ENCODE measurements at places on chromosomes 1 and 21.
A peak's percentile ranks its signal among the peaks of the same experiment; 100 is the strongest.

DNA sequence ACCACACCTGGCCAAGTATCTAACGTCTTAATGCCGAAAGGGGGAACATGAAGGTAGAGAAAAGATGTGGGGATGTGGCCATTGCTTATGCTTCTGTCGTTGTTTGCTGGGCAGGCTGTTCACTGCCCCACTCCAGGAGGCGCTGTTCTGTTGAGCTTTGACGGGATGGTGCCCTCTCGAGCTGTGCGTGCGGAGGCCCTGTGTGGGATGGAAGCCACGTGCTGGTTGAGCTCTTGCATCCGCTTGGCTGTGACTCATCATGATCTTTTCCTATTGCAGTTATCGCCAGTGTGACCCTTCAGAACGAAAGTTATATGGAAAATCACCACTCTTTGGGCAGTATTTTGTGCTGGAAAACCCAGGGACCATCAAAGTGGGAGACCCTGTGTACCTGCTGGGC, 26.3 kb downstream of the MTARC1 start:
- DNase-seq = no peak

DNA sequence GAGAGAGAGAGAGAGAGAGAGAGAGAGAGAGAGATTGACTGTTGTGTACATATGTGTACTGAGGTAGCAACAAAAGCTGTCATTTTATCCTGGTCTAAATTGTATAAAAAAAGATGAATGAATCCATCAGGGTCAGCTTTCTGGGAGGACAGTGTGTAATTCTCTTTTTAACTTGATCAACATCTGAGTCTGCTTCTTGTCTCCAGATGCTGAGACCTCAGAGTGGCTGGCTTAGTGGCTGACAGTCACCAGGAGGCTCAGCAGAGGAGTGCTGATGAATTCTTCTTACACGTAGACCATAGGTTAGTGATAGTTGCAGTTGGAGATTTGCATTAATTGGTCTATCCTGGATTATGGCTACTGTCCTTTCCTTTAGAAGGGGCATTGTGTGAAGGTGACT, 28.5 kb upstream of the PLXNA2 start:
- DNase-seq = no peak

- DNase-seq = no peak
These were observed 22.6 kb upstream of the RAP1GAP start for GRCh38 chr1:21691739-21692138.

DNA sequence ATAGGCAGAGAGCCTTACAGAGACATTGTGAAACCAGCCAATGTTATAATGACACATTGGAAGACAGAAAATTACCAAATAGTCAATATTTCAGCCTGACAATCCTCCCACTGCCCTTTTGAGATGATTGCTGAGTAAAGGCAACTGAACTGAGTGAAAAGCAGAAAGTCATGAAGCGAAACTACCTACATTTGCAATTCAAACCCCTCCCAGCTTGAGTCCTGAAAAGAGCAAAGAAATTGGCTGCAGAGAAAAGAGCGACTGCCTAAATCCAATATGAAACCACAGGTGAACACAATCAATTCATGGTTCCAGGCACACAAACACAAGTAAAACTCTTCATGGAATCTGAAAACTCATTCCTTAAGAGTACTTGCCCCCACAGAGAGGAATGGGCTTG, 143.4 kb upstream of the CHRM3 start:
- no peak for DNase-seq

- DNase-seq = peak; percentile 54
These were observed 9.4 kb upstream of the TAL1 start for GRCh38 chr1:47241114-47242113.

- no peak for DNase-seq
These were observed 16.7 kb downstream of the COL8A2 start for GRCh38 chr1:36108314-36108713.

- DNase-seq = no peak
These were observed 27.5 kb upstream of the MYSM1 start for GRCh38 chr1:58727364-58727763.

DNA sequence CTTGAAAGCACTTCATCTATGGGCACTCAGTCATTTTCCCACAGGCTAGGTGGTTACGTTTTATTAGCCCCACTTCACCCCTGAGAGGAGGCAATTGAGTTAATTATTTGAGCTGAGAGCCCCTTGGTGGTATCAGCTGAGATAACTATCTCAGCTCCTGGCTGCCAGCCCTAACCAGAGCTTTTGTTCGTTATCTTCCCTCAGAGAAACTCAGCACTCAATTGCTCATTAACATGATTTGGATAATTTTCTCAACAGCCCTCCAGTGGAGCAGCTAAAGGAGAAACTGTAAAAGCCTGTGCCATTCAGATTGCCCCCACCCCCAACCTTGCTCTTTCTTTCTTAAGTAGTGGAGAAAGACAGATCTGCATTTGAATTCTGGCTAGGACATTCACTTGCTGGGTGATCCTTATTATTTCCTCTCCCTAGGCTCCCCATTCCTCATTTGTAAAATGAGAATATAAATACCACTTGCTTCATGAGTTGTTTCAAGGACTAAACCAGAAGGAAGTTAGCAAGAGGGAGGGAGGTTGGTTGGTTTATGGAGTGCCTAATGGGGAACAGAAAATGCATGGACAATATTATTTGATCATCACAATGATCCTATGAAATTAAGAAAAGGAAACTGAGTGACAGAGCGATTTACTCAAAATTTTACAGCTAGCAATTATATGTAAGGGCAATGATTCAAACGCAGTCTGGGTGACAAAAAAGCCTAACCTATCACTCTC, 218.7 kb upstream of the FGGY start:
- no peak for DNase-seq

- DNase-seq = no peak
These were observed 61.2 kb upstream of the ARHGEF16 start for GRCh38 chr1:3393024-3393986.

- DNase-seq = no peak
These were observed 71.9 kb downstream of the SMYD2 start for GRCh38 chr1:214352838-214353237.

DNA sequence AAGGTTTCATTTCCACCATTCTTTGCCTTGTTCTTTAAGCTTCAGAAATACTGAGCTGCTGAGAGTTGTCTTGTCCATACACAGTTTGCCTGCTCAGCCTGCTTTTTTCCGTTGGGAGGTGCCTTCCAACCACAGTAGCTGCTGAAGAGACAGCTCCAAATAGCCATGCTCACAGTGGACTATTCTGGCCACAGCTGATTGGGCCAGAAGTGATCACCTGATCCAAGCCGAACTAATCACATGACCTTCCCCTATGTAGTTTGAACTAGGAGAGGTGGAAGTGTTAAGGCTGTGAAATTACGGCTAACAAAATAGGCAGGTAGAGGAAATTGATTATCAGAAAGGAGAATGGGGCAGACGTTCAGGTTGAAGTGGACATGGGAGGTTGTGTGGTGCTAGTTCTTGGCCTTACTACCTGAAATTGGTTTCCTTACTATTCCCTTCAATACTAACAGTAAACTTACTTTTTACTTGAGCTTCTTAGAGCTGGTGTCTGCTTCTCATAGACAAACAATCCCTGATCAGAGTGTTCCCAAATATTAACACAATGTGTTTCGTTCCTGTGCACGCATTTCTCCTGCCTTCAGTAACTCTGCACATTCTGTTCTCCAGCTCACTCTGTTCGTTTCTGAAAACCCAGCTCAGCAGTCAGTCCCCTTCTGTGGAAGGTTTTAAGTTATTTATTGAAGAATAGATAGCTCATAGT, 136.1 kb downstream of the RWDD3 start:
- DNase-seq = no peak

DNA sequence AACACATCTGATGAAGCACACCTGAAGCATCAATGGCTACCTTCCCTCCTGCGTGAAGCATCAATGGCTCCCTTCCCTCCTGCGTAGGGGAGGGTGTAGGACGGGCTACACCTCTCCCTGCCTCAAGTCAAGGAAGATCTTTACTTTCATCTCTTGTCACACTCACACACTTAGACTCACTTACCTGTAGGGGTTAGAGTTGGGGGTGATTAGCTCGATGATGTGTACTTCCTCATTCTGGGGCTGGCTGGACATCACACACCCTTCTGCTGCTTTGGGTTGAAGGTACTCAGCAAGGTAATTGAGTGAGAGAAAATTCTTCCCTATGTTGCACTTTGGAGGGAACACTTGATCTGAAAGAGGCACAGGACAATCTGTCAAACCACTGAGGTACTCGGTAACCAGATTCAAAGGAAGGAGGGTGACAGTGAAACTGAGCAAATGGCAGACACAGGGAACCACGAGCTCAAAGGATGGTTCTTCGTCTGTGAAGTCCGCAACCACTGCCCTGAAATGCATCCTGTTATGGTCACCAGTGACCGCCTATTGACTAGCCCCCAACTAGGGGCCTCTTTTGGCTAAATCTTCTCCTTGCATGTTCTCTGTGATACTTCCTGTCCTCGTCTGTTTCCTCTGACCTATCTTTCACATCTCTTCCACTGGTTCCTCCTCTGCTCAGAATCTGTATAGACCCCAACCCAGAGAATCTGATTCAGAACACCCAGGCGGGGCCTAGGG, 156.2 kb downstream of the TGFBR3 start:
- no peak for DNase-seq

DNA sequence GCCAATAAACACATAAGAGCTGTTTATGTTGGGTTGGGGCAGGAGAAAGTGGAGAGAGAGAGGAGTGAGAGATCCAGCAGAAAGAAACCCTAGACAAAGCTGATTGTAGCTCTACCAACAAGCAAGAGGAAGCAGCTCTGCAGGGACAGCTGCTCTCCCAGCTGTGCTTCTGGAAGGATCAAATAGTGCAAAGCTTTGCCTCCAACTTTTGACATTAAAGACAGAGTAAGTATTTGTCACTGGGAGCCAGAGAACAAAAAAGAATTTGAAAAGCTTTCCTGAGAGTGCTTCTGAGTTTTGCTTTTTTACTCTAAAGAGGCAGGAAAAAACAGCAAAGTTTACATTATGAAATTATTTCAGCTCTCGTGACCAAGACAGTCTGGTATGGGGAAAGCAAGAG, 28.5 kb upstream of the C1orf198 start:
- DNase-seq = no peak

- DNase-seq = no peak
These were observed 639 bp upstream of the SPATA1 start for GRCh38 chr1:84505493-84506001.

- DNase-seq = no peak
These were observed 20.6 kb upstream of the PGD start for GRCh38 chr1:10378081-10378841.

DNA sequence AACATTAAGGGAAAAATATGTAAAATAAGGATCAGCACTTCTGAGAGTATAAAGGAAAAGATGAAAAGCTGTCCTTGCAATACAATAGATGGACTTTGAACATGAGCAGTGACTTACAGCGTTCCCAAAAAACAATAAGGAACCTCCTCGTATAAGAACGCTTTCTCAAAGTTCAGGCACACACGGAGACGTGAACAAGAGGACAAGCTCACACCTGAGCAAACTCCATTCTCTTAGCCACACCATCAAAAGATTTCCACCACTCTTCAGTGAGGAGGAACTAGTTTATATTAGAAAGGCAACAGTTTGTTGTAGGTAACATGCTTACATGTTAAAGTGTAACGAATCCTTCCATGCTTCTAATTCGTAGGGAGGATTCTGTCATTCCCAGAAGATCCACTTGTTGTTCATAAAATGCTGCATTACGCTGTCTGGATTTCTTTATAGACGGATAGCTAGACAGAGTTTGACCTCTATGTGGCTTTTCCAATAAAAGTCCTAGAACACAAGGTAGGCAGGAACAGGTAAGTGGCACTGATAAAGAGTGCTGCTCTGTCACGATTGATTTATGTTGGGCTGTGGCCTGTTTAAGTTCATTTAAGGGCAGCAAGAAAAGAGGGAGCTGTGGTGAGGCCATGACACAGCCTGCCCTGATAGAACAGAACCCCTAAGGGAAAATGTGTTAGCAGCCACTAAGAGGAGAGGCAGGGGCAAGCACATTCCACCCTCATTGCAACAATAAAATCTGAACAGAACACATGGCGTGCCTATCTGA, 37.0 kb upstream of the ATP1A1 start:
- no peak for DNase-seq

GRCh38 chr1:201507360-201507675, 395 bp upstream of the CSRP1 start:
- no peak for DNase-seq

- DNase-seq = no peak
These were observed 211.2 kb upstream of the PTBP2 start for GRCh38 chr1:96510391-96510790.

- no peak for DNase-seq
These were observed 96.6 kb downstream of the SLC44A5 start for GRCh38 chr1:75514270-75514669.

GRCh38 chr21:41283211-41283818, 33.3 kb upstream of the FAM3B start:
- DNase-seq = no peak

DNA sequence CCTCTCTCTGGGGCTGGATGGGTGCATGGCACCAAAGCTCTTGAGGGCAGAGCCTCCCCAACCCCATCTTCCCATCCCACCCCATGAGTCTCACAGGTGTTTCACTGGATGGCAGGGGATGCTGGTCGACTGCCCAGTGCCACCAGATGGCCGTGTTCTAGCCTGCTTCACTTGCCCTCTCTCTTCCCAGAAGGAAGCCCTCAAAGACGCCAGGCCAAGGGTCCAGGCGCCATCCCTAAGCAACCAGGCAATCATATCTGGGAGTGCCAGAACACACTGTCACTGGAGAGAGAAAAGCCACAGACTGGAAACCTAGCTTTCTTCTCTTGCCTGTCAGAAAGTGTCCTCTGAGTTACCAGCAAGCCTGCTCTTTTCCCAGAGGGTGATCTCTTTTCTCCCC, 26.7 kb downstream of the PIGM start:
- DNase-seq = no peak

- no peak for DNase-seq
These were observed 173.3 kb downstream of the FASLG start for GRCh38 chr1:172832006-172832725.
